Activated T-cell treated with anti-CD3 and anti-CD28 coated beads for 4 hours (primary cell): ENCODE measurements at places on chromosomes 7 and 10.

DNA sequence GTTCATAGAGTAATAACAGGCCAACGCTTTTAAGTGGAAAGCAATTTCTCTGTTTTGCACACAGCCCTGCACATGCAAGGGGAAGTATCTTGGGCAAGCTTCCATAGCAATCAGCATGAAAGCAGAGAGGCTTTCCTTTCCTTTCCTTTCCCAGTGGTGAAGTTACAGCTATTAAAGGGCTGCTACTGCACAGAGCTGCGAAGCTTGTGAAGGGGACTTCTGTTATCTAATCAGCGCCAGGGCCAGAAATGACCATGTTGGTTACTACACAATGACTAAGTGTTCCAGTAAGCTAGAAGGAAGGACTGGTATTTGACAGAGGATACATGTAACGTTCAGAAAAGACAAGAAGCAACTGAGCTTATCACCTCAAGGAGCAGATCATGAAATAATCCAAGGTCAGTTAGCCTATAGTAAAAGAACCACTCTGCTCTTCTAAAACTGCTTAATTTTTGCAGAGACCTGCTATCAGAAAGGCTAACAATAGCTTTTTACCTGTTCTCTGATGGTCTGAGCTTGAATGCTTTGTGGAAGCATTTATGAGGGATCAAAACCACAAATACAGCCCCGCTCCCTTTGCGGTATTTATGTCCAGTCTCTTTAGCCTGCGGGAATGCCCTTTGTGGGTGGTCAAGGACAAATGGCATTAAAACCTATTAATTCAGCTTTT lies 45.9 kb downstream of the SGMS1 start:
- no peak for DNase-seq

- no peak for DNase-seq
These were observed 70.3 kb upstream of the PIP4K2A start for GRCh38 chr10:22784668-22785067.

DNA sequence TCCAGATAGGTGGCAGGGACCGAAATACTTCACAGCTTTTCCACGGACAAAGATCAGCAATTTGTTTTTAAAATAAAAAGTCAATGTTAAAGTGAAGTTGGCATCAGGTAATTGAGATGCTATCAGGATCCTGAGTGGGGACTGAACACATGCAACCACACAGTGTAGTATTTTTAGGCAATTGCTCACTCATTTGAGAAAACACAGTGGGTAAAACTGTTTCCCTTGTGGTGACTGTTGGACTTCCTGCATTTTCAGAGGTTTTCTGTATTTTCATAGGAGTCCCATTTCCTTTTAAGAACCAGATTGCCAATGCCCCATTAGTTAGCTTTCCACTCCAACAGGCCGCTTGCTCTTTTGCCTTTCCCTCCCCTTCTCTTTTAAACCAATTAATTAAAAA lies 159.5 kb upstream of the ZNF32 start:
- DNase-seq: no peak

- DNase-seq: no peak
These were observed 52.9 kb downstream of the BAMBI start for GRCh38 chr10:28730031-28730778.

- DNase-seq: no peak
These were observed 279.6 kb downstream of the DNAJB6 start for GRCh38 chr7:157616426-157616825.

DNA sequence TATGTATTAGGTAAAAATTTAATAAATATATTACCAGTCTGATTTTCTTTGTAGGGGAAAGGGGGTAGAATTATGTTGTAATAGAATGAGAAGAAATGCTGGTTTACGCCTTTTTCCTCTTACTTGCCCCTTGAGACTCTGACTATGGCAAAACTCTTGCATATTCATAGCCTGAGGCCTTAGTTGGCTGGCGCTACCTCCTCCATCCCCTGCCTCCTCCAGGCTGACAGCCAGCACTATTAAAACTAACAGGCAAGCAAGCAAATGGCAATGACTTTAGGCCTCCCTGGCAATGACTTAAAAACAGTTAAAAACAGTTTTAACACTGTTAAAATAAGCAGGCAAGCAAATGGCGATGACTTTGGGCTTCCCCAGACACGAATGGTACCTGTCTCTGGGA lies 14.4 kb downstream of the PKD2L1 start:
- no peak for DNase-seq
